T1000 (cell line): ENCODE measurements at places on chromosomes 2 and 18.

DNA sequence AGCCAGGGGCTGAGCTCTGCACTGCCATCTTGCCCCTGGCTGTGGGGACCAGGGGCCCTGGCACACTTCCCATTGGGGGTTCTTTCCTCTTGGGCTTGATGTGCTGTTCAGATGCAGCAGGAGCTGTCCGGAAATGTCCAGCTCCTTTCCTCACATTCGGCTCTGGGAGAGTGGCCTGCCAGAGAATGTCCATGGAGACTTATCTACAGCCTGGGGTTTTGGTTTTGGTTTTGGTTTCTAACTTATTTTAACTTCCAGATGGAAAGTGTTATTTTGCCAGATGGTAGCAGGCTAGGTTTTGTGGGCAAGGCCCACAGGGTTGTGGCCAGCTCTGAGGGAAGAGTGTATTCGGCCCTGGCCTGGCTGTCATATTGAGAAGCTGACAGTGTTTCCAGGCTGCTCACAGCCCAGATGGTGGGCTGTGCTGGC is 177.3 kb downstream of the ANKRD30B start:
- no peak for DNase-seq

DNA sequence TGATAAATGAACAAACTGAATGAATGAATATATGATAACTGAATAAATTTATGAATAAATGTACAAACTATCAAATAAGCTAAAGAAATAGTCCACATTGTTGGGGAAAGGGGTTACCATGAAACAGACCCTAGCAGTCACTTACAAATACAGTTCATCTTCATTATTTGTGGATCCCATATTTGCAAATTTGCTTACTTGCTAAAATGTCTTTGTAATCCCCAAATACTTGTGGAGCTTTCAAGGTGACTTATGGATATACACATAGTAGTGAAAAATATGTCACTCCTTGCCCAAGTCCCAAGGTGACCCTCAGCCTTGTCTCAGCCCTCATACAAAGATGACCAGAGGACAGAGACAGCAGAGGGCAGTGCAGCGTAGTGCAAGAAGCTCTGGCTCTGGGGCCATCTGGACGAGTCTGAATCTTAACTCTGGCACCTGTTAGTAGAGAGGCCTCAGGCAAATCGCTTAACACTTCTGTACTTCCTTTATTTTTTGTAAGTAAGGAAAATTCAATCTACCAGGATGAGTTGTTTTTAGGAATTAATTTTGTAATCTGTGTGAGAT is 3.1 kb downstream of the PAIP2B start:
- no peak for DNase-seq

GRCh38 chr2:74332550-74333174 is 10.6 kb downstream of the SLC4A5 start:
- no peak for DNase-seq

GRCh38 chr2:149924028-149924427 is 336.5 kb upstream of the MMADHC start:
- DNase-seq, result no peak

- DNase-seq, result no peak
These were observed 7.7 kb upstream of the RHBDD1 start for GRCh38 chr2:226828191-226828590.

- DNase-seq, result no peak
These were observed 69.2 kb downstream of the BOLA3 start for GRCh38 chr2:74078466-74078865.

GRCh38 chr2:129673234-129673633 is 306.2 kb upstream of the RAB6C start:
- no peak for DNase-seq

GRCh38 chr2:162044586-162044985 is 29.4 kb downstream of the DPP4 start:
- no peak for DNase-seq

GRCh38 chr2:182915369-182916326 is 49.2 kb upstream of the FRZB start:
- peak; percentile 26 for DNase-seq

DNA sequence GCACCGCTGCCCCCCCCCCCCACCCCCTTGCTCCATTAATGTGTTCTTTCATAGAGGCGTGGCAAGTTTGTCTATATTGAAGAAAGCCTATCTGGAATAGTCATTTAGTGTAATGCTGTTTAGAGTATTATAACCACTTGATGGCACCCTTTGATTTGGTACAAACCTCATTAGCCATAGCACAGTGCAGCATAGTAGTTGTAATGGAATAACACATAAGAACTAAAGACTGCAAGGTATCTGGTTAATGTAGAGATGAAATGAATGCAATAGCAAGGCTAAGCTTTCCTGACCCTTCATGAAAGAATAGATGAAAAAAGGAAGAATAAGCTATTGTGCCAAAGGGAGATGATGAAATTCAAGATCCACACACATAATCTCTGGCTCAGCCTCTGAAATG is 81.9 kb downstream of the EHBP1 start:
- no peak for DNase-seq

DNA sequence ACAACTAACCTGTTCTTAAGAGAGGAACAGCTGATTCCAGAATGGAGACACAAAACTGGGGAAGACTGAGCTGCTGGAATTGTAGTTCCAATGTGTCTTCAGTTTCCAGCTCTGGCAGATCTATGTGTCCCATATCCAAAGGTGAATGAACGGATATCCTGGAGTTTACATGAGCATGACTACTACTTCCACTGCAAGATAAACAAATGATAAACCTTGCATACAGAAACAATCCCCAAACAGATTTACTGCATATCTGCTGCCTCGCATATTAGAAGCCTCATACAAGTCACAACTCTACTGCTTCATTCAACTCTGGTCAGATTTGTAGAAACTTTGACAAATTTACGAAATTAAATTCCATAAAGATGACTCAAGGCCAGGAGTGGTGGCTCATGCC is 15.0 kb downstream of the RTTN start:
- DNase-seq, result no peak

- DNase-seq, result no peak
These were observed 29.3 kb upstream of the NFATC1 start for GRCh38 chr18:79366177-79367094.

- DNase-seq, result no peak
These were observed 79.9 kb downstream of the PARD3B start for GRCh38 chr2:204625135-204625534.

GRCh38 chr2:216328347-216328746 is 43.9 kb downstream of the MARCHF4 start:
- no peak for DNase-seq

DNA sequence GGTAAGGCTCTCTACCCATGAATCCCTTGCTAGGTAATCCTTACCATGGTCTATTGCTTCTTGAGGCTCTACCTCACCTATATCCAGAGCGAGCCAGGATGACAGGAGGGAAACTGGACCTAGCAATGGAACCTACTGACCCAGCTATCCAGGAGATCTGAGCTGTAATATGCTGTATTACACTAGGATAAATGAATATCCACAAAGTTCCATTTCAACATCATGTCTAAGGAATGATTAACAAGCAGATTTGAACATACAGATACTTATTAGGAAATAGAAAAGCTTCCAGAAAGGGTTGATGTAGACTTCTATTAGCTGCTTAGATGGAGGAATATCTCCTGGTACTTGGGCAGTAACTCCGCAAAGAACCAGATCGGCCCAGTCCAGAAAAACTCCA is 110.1 kb downstream of the BAZ2B start:
- DNase-seq, result no peak

DNA sequence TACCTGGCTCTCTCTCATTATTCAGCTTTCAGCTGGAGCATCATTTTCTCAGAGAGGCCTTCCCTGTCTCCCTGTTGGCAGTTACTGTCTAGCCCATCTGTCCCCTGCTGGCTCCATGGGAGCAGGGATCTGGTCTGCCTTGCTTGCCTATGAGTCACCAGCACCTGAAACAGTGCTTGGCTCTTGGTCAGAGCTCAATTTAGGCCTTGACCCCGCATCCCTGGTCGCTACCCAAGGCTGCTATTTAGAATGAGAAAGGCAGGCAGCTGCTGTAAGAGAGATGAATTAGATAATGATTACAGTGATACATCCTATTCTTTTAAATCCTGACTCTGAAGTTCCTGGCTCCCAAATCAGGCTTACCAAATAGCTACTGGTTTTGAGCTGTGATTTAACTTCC is 32.9 kb downstream of the KCNE4 start:
- no peak for DNase-seq

DNA sequence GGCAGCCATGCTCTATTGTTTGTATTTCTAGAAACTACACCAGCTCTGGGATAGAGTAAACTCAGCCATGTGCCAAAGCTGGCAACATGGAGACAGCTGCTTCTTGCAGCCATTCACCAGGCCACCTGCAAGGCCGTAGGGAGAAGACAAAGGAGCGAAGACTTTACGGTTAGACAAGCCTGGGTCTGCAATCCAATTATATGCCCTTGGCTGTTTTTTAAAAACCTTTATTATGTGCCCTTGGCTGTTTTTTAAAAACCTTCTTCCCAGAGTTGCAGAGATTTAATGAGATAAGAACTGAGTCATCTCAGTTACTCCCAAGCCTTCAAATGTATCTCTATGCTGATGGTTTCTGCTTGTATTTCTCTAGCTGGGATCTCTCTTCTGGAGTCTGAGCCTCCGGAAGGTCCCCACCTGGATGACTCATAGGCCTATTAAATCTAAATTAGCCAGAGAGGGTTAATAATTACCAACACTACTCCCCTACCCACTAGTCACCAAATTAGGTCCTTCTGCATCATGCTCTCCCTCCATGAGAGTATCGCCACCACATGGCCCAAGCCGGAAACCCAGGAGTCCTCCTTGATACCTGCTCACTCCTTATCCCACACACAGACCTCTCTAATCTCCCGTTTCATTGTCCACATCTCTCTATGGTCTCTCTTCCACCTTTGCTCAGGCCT is 17.5 kb upstream of the DPP4 start:
- DNase-seq, result no peak

DNA sequence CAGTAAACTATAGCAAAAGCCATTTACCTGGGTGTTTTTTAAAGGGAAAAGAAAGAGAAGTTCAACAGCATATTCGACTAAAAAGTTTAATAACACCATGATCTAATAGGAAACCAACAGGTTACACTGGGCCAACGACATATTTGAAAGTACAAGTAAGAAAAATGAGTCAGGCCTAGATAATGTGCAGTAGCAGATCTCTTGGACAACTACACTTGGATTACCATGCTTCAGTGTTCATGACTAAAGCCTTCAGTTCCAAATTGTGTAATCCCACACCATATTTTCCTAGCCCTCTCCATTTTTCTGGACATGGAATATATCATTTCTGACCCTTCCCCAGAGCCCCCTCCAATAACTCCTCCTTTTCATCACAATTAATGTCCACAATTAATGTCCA is 39.1 kb upstream of the FIGN start:
- DNase-seq, result no peak

DNA sequence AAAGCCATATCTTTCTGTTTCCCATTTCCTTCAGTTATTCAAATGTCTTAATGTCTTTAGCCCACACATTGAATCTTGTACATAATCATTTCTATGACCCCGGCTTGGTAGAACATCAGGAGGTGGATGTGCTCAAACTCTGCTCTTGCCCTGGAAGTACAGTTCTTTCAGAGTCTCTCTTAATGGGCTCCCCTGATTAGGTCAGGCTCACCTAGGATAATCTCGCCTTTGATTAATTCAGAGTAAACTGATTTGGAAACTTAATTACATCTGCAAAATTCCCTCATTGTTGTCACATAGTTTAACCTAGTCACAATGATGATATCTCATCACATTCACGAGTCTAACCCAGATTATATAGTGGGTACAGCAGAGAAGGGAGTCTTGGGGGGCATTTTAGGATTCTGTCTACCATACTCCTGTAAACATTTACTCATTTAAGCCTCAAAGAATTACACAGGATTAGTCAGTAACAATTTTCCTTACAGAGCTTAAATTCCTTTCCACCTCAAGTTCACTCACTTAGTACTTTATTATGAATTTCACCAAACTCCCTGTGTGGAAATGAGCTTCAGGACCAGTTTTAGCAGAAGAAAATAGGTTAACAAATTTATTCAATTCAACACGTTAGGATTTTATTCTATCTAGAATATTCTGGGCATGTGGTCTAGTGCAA is 135.5 kb downstream of the FHOD3 start:
- DNase-seq, result no peak

DNA sequence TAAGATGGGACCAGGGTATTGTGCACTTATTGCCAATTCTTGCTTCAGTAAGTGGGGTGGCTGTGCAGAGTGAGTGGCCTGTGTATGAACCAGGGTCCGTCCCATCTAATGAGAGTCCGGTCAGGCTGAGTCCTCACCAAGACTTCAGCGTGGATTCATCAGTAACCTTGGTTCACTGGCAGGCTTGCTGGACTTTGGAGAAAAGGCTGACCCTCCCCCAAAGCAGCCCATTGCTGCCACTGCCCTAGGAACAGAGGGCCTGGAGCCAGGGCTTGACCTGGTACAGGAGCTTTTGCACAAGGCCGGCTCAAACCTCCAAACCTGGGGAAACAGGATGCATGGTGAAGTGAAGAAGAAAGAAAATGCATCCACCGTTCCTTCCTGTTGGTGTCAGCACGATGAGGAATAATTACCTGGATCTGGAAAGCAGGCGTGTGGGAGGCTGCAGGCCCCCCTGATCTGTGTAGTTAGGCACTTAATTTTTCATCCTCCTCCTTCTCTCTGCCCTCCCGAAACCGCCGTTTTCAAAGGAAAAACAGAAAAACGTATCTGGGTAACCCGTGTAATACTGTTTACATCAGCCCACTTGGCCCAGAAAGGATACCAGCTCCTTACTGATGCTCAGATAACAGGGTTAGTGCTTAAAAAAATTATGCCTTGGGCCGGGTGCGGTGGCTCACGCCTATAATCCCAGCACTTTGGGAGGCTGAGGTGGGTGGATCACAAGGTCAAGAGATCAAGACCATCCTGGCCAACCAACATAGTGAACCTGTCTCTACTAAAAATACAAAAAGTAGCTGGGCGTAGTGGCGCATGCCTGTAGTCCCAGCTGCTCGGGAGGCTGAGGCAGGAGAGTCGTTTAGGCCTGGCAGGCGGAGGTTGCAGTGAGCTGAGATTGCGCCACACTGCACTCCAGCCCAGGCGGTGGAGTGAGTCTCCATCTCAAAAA is 147.7 kb downstream of the TGIF1 start:
- no peak for DNase-seq

DNA sequence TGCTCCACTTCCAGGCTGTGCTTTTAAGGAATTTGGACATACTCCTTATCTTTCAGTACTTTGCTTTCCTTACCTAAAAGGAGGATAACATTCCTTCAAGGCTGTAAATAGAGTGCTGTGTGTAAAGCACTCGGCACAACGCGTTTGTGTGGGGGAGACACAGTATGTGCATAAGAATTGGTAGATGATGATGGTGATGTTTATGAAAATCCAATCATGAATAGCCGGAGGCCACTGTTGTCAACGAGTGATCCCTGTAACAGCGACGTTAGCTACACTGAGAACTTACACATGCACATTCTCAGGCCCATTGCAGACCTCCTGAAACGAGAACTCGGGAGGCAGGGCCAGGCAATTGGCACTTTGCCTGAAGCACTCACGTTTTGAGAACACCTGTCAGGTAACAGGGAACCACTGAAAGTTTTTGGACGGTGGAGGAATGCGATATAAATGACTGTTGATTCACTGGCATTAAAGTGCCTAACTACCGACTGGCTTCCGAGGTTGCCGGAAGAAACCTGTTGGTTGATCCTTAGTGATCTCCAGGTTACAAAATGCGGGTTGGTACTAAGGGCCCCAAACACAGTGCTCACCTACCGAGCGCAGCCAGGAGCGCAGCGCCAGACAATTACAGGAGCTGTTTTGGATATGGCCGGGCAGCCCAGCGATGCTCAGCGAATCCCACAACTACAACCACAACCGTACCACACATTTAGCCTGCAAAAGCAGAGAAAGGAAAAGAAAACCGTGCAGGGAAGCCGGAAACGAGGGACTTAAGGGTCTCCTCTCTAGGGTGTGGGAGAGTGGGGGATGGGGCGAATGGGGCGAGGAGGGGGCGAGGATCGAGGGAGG is 1.0 kb upstream of the MAP4K4 start:
- DNase-seq, result no peak
